ENCODE measurements at places on chromosomes 5 and 9. TPM values are rescaled to one million over a fixed set of nuclear protein-coding genes. Genes with fewer than 3 reads are reported as not detected.

DNA sequence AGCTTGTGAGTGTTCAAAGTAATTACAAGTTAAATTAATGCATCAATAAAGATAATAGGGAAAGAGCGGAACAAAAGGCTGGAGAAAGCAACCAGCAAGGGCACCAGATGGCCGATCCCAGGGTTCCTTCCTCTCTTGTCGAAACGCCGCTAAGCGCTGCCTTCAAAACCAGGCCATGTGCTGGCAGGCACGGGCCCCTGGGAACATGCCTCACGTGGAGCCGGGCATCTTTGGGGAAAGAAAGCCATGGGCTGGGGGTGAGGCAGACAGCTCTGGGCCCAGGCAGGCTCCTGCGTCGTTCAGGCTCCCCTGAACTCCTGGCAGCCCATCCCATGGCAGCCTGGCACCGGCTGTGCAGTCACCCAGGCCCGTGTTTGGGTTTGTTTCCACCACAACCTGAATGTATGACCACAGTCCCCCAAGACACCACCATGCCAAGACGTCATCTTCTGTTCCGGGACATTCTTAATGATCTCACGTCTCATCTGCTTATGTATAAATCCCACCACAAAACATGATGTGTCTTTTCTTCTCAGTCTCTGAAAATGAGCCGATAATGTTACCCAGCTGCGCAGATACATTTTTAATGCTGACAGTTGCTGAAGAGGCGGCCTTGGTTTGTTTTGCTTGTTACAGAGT lies 110.4 kb upstream of the SARDH start:
- H3K4me1 ChIP-seq = no peaks in the 10 kb centered on the region
- DNase-seq = no peak
- H3K27me3 ChIP-seq = no peaks in the 10 kb centered on the region

Gene CCDC69
- total RNA-seq = 291 TPM

- no peak for DNase-seq
Measured at GRCh38 chr9:130197888-130198287, 25.7 kb downstream of the NCS1 start.

- H3K36me3 ChIP-seq = no peaks in the 10 kb centered on the region
- no peaks in the 10 kb centered on the region for H3K27me3 ChIP-seq
Measured at GRCh38 chr5:14118551-14119320, 24.4 kb upstream of the TRIO start.

DNA sequence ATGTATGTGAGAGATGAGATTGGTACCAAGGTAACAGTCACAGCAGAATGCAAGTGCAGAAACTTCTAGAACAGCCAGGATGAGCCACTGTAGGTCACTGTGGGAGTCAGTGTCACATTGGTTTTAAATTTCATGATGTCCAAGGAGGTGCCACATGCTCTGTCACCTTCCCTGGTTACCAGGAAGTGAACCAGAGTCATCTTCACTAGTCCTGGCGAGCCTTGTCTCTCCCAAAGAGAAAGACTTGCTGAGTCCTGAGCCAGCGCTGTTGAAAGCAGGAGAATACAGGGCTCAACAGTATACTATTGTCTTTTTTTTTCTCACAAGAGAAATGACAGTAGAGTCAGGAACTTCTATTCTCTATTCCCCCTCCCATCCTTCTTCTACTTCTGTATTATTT lies 615.5 kb downstream of the RAB3C start:
- no peak overlapping the region for H3K4me3 ChIP-seq
- DNase-seq = no peak
- no peaks in the 10 kb centered on the region for H3K36me3 ChIP-seq
- no peak overlapping the region for H3K27ac ChIP-seq

DNA sequence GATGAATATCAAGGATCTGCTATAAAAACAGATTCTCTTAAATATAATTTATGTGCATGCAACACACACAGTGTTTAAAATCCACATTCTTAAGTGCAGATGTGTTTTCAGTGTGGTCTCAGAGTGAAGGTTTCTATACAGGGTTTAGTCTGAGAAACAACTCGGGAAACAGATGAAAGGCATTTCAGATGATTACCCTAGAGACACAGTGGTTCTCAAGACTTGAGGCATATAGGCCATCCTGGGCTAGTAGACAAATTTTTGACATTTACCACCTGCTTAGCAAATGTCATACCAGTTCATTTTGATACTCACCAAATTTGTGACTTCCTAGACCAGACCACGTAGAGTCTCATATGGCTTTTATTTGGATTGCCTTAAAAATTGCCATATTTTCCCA lies 216.5 kb downstream of the ARL15 start:
- no peak for DNase-seq
- no peaks in the 10 kb centered on the region for H3K27me3 ChIP-seq
- no peaks in the 10 kb centered on the region for H3K36me3 ChIP-seq
- H3K4me3 ChIP-seq = no peak overlapping the region

GRCh38 chr5:31637851-31638250 lies 1.1 kb upstream of the PDZD2 start:
- H3K4me1 ChIP-seq = peaks cover 6% of the 10 kb centered on the region
- DNase-seq = no peak
- H3K4me3 ChIP-seq = no peak overlapping the region
- no peak overlapping the region for H3K27ac ChIP-seq
- no peaks in the 10 kb centered on the region for H3K27me3 ChIP-seq

Gene ST8SIA4
- 20.4 TPM for total RNA-seq

Gene CORO2A
- 1.7 TPM for total RNA-seq

Gene SLC1A3
- not detected for total RNA-seq

Gene OR1Q1
- total RNA-seq = not detected
